K562 (cell line): ENCODE measurements at places on chromosomes 3 and 15. TPM values are rescaled to one million over a fixed set of nuclear protein-coding genes. Genes with fewer than 3 reads are reported as not detected.

The AMOTL2 gene
- total RNA-seq = 0.31 and 0.54 TPM in 2 replicates

The DPPA4 gene
- 0.53 and 0.94 TPM in 2 replicates for total RNA-seq

The CCK gene
- not detected in 2 replicates for total RNA-seq

The COL7A1 gene
- total RNA-seq = 0.31 and 0.49 TPM in 2 replicates

The C3orf85 gene
- total RNA-seq = not detected in 2 replicates

The CLASP2 gene
- 83.2 and 93.1 TPM in 2 replicates for total RNA-seq

The ARPP21 gene
- not detected in 2 replicates for total RNA-seq

The CLSTN2 gene
- 0.02 TPM in 2 replicates for total RNA-seq

The CCR5 gene
- not detected in 2 replicates for total RNA-seq

The TRIM42 gene
- not detected in 2 replicates for total RNA-seq

The EIF4E3 gene
- total RNA-seq = 2.4 TPM in 2 replicates

The GABRR3 gene
- total RNA-seq = not detected in 2 replicates

The GOLGA8O gene
- total RNA-seq = 0.22 and 0.31 TPM in 2 replicates

The ACKR4 gene
- not detected in 2 replicates for total RNA-seq

The IGSF11 gene
- total RNA-seq = 1.2 and 1.5 TPM in 2 replicates

The XYLB gene
- total RNA-seq = 19.5 and 20.2 TPM in 2 replicates

The AGBL1 gene
- not detected in 2 replicates for total RNA-seq

The PLSCR5 gene
- total RNA-seq = not detected in 2 replicates

The EFCAB12 gene
- 0.95 and 1.1 TPM in 2 replicates for total RNA-seq

The SERINC4 gene
- total RNA-seq = 0.16 and 0.22 TPM in 2 replicates

The PIERCE2 gene
- 2.0 and 3.1 TPM in 2 replicates for total RNA-seq

The KIF15 gene
- 24.5 and 25.8 TPM in 2 replicates for total RNA-seq

The RAB8B gene
- 24.2 and 27.3 TPM in 2 replicates for total RNA-seq

The OTOL1 gene
- total RNA-seq = not detected in 2 replicates

The NRROS gene
- 13.0 and 13.8 TPM in 2 replicates for total RNA-seq

The TMEM207 gene
- total RNA-seq = not detected in 2 replicates

The KY gene
- not detected in 2 replicates for total RNA-seq

The HYAL3 gene
- 7.0 and 9.8 TPM in 2 replicates for total RNA-seq

The MEX3B gene
- 12.0 and 12.8 TPM in 2 replicates for total RNA-seq

The WDR82 gene
- total RNA-seq = 44.4 and 45.9 TPM in 2 replicates

The HYAL1 gene
- total RNA-seq = 8.3 and 8.4 TPM in 2 replicates

The ZDHHC23 gene
- 1.1 and 1.6 TPM in 2 replicates for total RNA-seq

The SCN5A gene
- 0.22 and 0.27 TPM in 2 replicates for total RNA-seq

The APBA2 gene
- 30.8 and 32.5 TPM in 2 replicates for total RNA-seq

The GPR27 gene
- not detected in 2 replicates for total RNA-seq

The CCDC9B gene
- total RNA-seq = 0.33 and 0.56 TPM in 2 replicates

The GOLGA8H gene
- total RNA-seq = not detected in 2 replicates

The NAA50 gene
- total RNA-seq = 144 and 147 TPM in 2 replicates

The HDC gene
- 0.71 and 1.1 TPM in 2 replicates for total RNA-seq

The SOX2 gene
- 0.07 and 0.13 TPM in 2 replicates for total RNA-seq

The BSN gene
- total RNA-seq = 1.2 and 1.5 TPM in 2 replicates

The GATA2 gene
- total RNA-seq = 215 and 218 TPM in 2 replicates

The SOX14 gene
- total RNA-seq = not detected in 2 replicates

The INO80 gene
- 21.3 and 25.7 TPM in 2 replicates for total RNA-seq

The ZNF80 gene
- total RNA-seq = not detected in 2 replicates

The SAMD7 gene
- not detected in 2 replicates for total RNA-seq
